ENCODE measurements at places on chromosomes 12 and 14.

DNA sequence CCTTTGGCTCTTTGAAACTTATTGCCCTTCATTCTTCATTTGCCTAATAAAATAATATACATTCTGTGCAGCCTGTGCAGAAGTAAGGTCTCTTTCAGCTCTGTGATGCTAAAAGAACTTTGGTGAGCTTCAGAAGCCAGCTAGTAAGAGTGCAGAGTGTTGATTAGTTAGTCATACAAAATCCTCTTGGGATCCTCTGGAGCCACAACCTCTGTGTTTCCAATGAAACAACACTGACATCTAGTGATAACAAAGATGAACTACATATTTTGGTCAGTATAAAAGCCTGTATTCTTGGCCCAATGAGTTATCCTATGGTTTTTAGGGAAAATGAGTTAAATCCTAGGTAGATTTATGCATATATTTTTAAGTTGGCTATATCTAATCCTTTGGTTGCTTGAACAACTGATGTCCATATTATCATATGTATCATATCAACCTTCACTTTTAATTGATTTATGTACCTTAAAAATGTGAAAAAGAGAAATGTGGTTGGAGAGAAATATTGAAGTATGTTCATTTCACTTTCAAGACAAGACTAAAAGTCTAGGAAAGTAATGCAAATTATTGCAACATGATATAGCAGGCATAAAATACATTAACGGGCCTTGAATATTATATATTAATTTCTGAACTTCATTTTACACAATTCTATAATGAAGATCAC is 158.4 kb downstream of the KLHL28 start:
- H3K27ac ChIP-seq, result no peak overlapping the region
- no peaks in the 10 kb centered on the region for H3K4me1 ChIP-seq
- peaks cover 9% of the 10 kb centered on the region for H3K27me3 ChIP-seq
- no peaks in the 10 kb centered on the region for H3K36me3 ChIP-seq
- no peak for DNase-seq
- H3K4me3 ChIP-seq, result no peak overlapping the region

DNA sequence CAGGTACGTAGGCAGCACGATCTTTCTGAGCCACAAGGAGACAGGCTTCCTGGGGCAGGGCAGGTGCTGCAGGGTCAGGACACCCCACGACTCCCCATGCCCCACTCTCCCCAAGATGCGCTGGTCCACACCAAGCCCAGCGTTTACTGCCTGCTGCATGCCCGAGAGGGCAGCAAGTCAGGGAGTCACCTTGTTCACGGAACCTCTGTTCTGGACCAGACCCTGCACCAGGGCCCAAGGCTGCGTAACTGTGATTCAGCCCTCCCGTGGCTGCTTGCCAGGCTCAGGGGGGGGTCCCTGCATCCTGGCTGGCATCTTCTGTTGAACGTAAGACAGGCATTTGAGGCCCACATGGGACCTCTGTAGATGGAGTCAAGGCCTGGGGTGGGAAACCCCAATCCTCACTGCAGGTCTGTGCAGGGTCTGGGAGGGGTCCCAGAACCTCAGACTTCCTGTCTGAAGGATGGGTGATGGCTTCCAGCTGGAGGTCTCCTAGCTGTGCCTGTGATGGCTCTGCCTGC is 228.6 kb upstream of the RTL1 start:
- DNase-seq, result no peak
- no peaks in the 10 kb centered on the region for H3K36me3 ChIP-seq
- peaks cover 28% of the 10 kb centered on the region for H3K27me3 ChIP-seq
- no peaks in the 10 kb centered on the region for H3K4me1 ChIP-seq
- no peak overlapping the region for H3K27ac ChIP-seq

DNA sequence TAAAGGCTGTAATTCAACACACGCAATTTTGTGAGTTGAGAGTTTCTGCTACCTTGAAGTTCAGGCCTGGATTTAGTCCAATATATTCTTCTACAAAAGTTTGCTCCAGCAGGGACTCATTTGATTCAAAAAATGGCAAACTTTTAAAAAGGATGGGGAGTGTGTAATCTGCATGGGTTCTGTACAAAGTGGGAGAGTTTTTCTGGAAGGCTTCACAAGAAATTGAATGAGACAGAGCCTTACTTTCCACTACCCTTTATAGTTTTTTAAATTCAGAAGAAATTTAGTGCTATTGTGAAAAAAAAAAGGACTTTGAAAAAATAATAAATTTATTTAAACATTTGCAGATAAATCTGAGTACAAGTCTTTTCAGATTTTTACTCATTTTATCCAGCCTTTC is 116.9 kb downstream of the METTL25 start:
- no peak for DNase-seq
- no peak overlapping the region for H3K4me3 ChIP-seq
- no peaks in the 10 kb centered on the region for H3K27me3 ChIP-seq
- peaks cover 23% of the 10 kb centered on the region for H3K36me3 ChIP-seq
- H3K27ac ChIP-seq, result no peak overlapping the region
- no peaks in the 10 kb centered on the region for H3K4me1 ChIP-seq

GRCh38 chr12:111256629-111257434 is 112.1 kb downstream of the PHETA1 start:
- H3K4me1 ChIP-seq, result peaks cover 3% of the 10 kb centered on the region
- H3K36me3 ChIP-seq, result no peaks in the 10 kb centered on the region
- H3K4me3 ChIP-seq, result no peak overlapping the region
- DNase-seq, result no peak

Data from natural killer cell treated with Interleukin-12 subunit alpha and Interleukin-12 subunit beta and Interleukin-15 and Interleukin-18, amount 100 ng/mL, for 72 hours (primary cell).